ENCODE measurements at places on chromosomes 5 and 9.

DNA sequence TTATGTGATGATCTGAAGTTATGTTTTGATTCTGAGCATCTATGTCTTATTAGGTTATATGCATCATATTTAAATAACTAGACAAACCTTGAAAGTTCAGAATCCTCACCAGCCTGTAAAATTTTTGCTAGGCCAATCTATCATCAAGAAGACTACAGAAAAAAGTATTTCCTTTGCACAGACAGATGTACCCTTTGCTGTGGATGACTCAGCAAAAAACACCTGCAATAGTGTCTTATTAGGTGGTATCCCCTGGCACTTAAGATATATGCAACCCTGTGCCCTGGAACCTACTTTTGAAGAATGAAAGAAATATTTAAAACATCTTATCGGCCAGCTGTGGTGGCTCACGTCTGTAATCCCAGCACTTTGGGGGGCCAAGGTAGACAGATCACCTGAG lies 130.6 kb downstream of the SLF1 start:
- no peak for DNase-seq

DNA sequence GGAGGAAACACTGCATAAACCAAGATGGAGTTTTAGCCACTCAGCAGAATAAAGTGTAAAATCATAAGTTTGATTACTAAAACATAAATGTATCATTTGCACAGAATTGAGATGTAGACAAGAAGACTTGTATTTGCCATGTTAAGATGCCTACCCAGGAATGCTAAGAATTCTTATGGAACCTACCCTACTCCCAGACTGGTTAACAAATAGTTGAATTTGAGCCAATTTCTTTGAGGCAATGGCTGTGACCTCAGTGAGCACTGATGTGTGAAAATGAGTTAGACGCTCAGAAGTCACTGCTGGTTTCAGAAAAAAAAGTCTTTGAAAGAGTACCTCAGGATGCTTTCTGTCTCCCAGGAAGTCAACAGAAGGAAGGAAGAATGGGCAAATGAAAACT lies 95.6 kb downstream of the ESM1 start:
- no peak for DNase-seq

DNA sequence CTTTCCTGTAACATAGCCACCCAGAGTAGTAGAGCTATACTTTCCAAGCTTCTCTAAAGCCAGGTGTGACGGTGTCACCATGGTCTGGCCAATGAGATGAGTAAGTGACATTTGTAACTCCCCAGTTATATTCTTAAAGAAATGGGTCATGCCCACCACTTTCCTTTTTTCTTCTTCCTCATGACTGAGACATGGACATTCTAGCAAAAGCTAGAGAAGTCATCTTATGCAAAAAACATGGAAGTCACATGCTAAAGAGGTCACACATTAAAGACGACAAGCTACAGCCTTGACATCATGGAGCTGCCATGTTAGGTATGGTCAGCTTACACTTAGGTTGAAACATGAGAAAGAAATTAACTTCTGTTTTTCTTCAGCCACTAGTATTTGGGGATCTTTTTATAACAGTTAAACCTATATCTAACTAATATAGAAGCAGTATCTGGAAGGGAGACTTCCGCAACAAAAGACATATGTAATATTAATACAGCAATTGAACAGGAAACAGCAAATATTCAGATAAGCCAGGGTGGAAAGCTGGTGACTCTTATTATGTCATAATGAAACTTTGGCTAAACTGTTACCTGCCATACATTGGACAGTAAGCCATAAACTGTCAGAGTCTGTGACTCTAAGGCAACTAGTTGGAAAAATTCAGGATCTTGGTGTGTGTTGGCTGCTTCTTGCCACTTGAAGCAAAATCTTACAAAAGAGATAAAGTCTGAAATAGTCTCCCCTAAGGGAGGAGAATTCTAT lies 54.7 kb upstream of the SNX2 start:
- DNase-seq, result no peak

- no peak for DNase-seq
These were observed 112.7 kb downstream of the RORB start for GRCh38 chr9:74609671-74610405.

DNA sequence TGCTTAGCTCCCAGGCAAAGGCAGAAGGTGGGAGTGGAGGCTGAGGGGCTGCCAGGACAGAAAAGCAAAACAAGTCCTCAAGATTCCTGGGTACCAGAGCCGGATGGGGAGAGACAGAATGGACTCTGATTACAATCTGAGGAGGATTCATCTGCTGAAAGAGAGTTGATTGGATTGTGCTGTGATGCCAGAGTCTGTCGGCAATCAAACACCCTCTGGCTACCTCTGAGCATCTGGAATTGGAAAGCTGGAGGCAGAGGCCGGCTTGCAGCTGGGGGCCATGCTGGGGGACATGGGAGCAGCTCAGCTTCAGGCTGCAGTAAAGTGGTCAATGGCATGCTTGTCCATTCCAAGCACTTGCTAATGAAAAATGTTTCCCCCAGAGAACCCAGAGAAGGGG lies 59.3 kb downstream of the ASTN2 start:
- no peak for DNase-seq

DNA sequence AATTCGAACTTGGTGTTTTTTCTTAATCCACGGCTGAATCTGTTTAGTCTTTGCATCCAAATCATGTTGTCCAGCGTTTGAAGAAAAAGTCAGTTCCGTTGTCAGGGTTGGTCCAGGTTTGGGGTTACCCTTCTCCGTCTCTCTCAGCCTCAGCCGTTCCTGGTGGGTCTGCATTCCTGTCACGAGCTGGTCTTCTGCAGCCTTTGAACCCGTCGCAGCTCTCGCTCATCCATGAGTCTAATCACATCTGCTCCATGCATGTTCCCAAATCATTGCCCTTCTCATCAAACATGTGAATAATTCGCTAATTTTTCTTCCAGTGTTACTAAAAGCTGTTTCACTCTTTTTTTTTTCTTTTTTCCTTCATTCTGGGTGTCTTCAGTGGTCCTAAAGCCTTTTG lies 39.0 kb upstream of the EXOC3 start:
- no peak for DNase-seq
